Activated B cell treated with CpG ODN at 0.5 μM for 24 hours (primary cell): ENCODE measurements at places on chromosomes 6 and 20. TPM values are rescaled to one million over a fixed set of nuclear protein-coding genes. Genes with fewer than 3 reads are reported as not detected.
A peak's percentile ranks its signal among the peaks of the same experiment; 100 is the strongest.

- DNase-seq = peak; percentile 55
Observed at GRCh38 chr20:64077094-64077493, 2.2 kb downstream of the RGS19 start.

- DNase-seq = no peak
Observed at GRCh38 chr6:139112561-139112960, 22.3 kb upstream of the HECA start.

PPP1R3G gene
- total RNA-seq = 0.11 and 0.15 TPM in 2 replicates

DNA sequence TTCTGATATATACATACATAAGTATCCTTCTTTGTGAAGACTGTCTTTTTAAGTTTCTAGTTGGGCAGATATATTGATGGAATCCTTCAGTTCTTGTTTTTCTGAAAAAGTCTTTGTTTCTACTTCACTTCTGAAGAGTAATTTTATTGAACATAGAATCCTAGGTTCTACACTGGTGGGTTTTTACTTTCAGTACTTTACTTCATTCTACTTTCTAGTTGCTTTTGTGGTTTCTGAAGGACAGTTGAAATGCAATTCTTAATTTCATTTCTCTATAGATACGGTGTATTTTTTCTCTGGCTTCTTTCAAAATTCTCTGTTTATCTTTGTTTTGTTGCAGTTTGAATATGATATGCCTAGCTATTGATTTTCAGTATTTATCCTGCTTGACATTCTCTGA lies 105.3 kb downstream of the HMGCLL1 start:
- no peak for DNase-seq
